ENCODE measurements at places on chromosomes 4 and X.

DNA sequence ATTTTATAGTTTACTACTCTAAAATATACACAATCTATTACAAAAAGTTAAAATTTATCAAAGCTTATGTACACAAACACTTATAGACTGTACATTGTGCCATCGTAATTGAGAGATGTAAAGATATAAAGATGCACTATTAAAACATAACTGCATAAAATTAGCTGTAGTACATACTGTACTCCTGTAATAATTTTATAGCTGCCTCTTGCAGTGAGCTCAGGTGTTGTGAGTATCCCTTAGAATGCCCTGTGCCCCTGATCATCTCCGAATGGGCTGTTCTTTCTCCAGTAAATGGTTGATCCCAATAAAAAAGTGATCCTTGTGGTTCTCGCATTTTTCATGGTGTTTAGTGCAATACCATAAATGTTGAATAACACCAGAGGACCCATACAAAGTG is 101.2 kb downstream of the TMEM164 start:
- DNase-seq, result no peak

GRCh38 chrX:102833136-102833535 is 103.9 kb upstream of the RAB40AL start:
- no peak for DNase-seq

DNA sequence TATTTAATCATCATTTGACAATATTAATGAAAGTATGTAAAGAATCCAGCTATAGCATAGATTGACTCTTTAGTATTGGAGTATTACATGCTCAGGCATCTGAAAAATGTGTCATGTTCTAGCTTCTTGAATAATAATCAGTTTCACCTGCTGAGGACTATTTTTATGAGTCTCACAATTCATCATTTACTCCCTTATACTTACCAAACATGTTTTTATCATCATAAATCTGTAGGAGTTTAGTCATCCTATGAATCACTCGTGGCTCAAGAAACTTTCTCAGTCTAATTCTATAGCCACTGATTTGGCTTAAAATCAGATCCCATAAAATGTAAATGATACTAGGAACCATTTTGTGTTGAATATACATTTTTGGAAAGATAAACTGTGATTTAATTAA is 1616.1 kb downstream of the C4orf33 start:
- DNase-seq, result no peak

GRCh38 chr4:185127021-185127925 is 15.8 kb upstream of the SLC25A4 start:
- DNase-seq, result no peak

- no peak for DNase-seq
These were observed 146.5 kb upstream of the INTU start for GRCh38 chr4:127486248-127486647.
